ENCODE measurements at places on chromosomes 1 and 21.

DNA sequence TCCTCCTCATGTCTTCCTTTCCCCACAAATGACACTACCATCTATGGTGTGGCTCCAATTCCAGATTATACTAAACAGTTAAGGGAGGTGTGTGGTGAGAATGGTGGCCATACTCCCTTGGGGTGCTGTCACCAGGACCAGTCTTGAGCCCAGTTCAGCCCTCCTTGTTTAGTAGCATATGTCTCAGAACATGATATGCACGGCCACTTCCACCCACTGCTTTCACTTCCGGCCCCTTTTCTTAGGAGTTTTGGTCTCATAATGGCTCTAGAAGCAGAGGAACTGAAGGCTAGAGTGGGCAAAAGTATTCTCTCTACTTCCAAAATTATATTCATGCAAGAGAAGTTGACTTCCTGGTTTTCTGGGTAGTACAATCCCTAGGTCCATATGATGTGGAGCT is 45.3 kb upstream of the CACNA1E start:
- DNase-seq: no peak

GRCh38 chr21:44885615-44886014 is 12.1 kb upstream of the PTTG1IP start:
- no peak for DNase-seq

DNA sequence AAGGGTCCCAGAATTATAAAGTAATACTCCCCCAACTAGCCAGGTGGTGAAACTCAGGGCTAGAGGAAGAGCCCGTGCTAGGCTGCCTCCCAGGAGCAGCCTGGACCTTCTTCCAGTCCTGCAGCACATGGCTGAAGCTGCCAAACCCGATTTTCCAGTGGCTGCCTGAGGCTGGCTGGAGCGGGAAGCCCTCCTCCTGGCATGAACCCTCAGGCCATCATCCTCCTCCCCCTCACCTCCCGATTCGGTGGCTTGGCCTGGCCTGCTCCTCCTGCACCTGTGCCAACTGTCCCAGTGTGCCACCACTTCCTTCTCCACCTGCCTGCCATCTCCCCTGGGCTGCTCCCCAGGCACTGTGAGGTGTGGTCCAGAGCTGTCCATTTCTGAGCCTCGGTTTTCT is 3.0 kb upstream of the TSPAN1 start:
- no peak for DNase-seq

- DNase-seq: no peak
Observed at GRCh38 chr1:110393691-110394492, 3.1 kb upstream of the SLC16A4 start.

GRCh38 chr1:1182491-1183220 is 9.0 kb downstream of the TTLL10 start:
- DNase-seq: no peak

GRCh38 chr1:228009828-228010775 is 3.3 kb downstream of the WNT3A start:
- DNase-seq: peak; percentile 13

DNA sequence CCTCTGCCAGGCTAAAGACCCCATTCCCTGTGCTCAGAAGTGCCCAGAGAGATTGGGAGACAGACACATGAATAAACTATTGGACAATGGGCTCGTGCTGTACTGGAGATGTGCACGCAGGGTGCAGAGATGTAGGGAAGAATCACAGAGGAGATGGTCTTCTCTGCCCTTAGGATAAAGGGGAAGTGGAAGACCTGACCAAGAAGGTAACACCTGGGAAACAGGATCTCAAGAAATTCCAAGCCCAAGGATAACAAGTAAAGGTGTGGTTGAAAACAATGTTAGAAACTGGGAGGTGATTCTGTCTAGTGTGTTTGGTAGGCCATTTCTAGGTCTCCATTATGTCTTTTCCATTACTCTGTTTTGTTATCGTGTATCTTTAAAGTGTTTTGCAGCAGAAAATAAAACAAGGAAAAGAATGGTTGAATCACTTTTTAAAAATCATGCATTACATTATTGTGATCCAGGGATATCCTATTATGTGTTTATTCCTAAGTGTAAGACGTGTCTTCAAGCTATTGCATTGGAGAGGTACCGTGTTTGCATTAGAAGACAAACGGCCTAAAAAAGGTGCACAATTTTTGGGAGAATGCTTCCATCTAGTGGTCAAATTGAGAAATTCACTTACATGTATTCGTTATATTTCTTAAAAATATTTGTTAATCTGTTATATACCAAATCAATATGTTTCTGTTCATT is 40.8 kb upstream of the KCTD3 start:
- DNase-seq: no peak

- DNase-seq: no peak
Observed at GRCh38 chr1:3074297-3074741, 5.3 kb downstream of the PRDM16 start.

- no peak for DNase-seq
Observed at GRCh38 chr1:158019171-158019868, 25.9 kb downstream of the KIRREL1 start.

GRCh38 chr1:152107984-152108881 is 7.0 kb downstream of the TCHH start:
- peak; percentile 5 for DNase-seq

DNA sequence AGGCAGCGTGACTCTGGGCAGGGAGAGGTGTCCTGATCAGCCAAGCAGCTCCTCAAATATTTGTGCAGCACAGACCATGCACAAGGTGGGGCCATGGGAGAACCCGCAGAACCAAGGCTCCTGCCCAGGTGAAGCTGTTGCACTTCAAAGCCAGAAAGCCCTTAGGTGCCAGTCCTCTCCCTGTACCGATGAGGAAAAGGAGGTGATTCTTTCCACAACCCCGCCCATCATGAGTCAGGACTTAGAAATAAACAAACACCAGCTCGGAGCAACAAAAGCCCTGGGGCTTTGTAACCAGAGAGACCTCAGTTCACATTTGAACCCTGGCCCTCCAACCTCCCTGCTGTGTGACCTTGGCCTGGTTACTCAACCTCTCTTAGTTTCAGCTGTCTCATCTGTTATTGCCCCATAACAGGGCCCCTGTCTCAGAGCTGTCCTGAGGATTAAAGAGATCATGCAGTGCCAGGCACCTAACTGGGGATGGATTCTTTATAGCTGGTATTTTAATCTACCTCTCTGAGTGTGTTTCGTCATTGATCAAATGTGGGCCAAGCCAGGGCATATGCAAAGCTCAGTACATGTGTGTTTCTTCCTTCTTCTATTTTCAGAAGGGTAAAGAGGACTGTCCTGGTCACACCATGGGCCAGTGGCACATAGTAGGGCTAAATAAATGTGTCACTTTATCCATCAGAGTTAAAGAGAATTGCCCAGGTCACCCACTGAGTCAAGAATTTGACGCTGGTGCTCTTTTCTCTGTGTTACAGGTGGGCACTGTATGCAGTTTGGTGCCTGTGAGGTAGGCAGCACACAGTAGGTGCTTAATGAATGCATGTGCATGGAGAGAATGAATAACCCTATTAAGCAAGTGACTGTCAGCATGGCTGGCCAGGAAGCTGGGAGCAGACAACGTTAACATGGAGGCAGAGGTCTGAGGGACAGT is 1.4 kb downstream of the LDLRAD1 start:
- no peak for DNase-seq

DNA sequence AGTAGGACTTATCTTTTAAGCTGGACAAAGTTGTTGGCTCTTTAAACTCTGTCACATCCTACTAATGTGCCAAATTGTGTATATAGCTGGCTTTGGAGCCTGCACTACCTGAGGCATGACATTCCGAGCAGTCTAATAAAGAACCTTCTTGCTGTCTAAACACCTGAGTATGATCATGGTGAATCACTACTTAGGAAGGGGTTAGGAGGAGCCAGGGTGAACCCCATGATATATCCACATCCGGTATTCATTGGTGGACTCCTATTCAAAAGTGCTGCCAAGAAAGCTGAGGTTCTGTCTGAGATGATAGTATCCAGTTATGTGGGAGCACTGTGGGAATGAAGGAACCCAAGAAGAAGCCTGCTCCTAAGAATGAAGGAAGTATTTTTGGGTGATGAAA is 27.1 kb downstream of the CRNN start:
- no peak for DNase-seq

DNA sequence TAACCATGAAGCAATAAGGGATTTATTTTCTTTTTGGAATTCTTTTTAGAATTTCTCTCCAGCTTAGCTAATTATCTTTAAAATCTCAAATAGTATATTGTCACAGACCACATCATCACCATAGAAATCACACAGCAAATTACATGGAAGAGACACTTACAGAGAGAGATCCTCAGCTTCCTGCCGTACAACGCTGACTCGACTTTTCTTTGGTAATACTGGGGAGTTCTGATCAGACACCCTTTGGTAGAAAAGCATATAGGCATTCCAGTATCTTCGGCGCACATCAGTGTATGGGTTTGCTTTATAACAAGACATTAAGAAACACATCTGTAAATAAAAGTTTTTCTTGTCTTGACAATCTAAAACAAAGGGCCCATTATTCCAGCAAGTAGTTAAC is 55.7 kb downstream of the PCSK9 start:
- DNase-seq: no peak

- no peak for DNase-seq
Observed at GRCh38 chr1:72397786-72398185, 115.4 kb upstream of the NEGR1 start.

- no peak for DNase-seq
Observed at GRCh38 chr1:186454981-186455380, 5.9 kb downstream of the PDC start.

GRCh38 chr1:182984621-182985020 is 31.7 kb upstream of the SHCBP1L start:
- DNase-seq: no peak

GRCh38 chr1:92949937-92950817 is 11.1 kb downstream of the DIPK1A start:
- DNase-seq: no peak

DNA sequence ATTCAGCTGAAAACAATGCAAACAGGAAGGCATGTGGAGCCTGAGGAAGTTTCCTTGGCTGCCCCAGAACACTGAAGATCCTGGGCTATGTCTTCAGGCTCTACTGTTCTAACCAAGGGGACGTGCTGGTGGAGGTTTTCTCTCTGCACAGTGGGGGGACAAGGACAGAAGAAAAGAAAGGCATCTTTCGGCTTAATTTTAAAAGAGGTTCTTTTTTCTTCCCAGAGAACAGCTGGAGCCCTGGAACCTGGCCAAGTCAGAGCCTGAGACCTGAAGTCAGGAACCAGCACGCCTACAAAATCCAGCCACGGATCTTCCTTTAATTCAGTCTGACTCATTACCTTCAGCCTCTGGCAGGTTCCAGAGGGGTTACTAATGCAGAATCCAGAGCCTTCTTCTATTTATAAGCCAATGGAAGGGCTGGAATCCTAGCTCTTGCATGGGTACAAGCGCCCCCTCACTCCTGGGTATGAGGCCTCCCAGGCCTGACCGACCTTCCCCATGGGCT is 19.8 kb downstream of the CTNNBIP1 start:
- DNase-seq: no peak

- no peak for DNase-seq
Observed at GRCh38 chr1:171916315-171916771, 75.0 kb downstream of the DNM3 start.

- no peak for DNase-seq
Observed at GRCh38 chr1:36204347-36204909, 19.8 kb upstream of the THRAP3 start.

DNA sequence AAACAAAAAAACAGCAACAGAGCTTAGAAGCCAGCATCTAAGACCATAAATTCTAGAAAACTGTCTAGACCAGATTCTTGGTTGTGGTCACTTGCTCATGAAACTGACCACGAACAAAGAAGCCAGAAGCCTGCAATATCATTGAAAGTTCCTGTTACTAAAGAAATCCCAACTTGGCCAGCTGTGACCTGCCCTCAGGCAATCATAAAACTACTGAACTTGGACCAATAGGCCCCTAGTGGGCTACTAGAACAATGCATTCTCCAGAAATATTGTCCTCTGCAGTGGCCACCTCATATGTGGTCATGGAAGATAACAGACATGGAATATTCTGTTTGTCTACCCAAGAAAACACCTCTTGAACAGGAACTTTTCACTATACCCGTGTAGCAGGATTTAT is 87.7 kb downstream of the SPATA17 start:
- no peak for DNase-seq

DNA sequence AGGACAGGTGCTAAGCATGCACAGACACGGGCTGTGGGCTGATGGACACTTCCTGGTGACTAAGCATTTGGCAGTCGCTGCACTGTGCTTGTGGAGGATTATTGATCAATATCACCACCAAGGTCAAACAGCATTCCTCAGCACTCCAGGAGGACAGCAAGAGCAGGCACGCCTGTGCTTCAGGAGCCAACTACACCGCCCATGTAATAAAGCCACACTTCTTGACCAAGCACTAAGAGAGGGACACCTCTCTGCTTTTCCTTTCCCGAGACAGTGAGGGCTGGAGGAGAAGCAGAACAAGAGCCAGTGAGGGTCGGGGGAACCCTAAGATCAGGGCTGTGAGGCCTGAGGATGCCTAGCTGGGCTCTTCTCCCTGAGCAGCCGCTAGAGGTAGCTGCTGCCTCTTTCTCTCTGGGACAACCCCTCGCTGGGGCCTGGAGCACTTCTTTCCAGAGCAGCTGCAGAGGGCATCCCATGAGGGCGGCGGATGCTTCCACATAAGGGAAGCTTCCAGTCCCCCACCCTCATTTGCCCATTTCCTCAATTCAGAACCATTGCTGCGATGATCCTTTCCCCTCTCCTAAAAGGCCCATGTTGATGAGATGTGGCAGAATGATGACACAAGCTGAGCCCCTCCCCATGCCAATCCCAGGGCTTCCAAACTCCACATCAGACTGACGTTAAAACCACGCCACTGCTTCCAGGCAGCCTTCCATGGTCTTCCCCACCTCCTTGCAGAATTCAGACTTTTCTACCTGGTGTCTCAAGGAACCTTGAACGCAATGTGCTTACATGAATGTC is 19.1 kb downstream of the RAB7B start:
- DNase-seq: peak; percentile 32

- no peak for DNase-seq
Observed at GRCh38 chr1:215439549-215439948, 127.6 kb upstream of the KCTD3 start.

- no peak for DNase-seq
Observed at GRCh38 chr1:3069491-3070308, 697 bp downstream of the PRDM16 start.

DNA sequence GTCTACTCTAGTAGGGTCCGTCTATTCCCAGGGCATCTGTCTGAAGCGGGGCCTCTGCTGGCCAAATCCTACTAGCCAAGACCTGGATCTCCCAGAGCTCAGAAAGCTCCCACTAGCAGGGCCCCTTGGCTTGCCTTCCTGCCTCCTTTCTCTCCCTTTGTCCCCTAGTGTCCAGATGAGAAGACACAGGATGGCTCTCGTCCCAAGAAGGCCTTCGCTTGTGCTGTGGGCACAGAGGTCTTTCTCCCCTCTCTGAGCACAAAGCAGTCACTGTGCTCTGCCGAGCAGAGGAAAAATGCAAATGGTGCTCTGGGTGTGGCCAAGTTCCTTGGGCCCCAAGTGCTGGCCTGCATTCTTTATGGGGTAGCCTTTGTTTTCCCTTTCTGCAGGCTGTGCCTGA is 13.0 kb upstream of the GPR137B start:
- DNase-seq: no peak

DNA sequence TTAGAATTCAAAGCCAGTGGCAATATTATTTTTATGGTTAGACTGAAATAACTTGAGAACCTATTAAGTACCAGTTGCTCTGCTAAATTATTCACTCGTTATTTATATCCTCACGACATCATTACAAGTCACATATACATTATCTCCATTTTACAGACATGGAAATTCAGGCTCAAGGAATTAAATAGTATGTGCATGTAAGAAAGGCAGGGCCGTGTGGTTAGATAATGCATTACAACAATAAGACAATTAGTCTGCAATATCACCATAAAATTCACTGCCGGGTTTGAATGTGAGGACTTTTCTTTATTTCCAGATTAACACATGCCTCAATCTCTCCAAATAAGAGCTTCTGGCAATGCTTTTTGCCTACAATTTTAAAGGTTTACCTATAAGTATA is 523.4 kb downstream of the PTBP2 start:
- DNase-seq: no peak
